ENCODE measurements at places on chromosomes 6 and 20. TPM values are rescaled to one million over a fixed set of nuclear protein-coding genes. Genes with fewer than 3 reads are reported as not detected.

The CSNK2A1 gene
- total RNA-seq, result 92.7 TPM

The THBD gene
- total RNA-seq, result 37.5 TPM

The LINC00237 gene
- total RNA-seq, result not detected

The HDGFL1 gene
- total RNA-seq, result not detected

The B4GALT5 gene
- total RNA-seq, result 25.4 TPM

The ASIP gene
- total RNA-seq, result not detected

The ADGRF1 gene
- total RNA-seq, result not detected

The CLPSL1 gene
- total RNA-seq, result not detected

DNA sequence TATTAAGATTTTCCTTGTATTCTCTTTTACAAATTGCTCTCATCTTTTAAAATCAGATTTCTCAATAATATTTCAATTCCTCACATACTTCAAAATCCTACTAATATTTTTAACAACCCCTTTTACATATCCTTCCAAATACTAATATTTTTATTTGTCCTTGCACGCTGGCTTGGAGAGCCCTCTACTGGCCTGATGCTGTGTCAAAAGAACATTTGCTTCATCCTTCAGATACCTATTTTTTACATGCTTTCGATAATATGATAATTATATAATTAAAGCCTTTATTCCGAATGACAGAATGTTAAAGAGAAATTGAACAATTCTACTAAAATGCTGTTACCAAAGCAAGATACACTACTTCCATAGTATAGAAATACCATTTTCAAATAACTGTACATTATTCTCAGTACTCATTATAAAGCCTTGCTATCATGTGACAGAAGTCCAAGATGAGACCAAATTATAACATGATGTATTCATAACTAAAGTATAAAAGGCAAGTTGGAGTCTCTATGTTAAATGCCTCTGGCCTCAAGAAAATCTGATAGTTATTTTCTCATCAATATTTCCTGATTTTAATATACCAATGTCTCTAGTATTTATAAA, 39.0 kb upstream of the PLN start:
- H3K4me3 ChIP-seq, result no peak overlapping the region
- no peak overlapping the region for H3K27ac ChIP-seq
- no peaks in the 10 kb centered on the region for H3K36me3 ChIP-seq
- H3K4me1 ChIP-seq, result no peaks in the 10 kb centered on the region
- DNase-seq, result peak; percentile 48

- no peak overlapping the region for H3K4me3 ChIP-seq
- H3K27me3 ChIP-seq, result peaks cover 2% of the 10 kb centered on the region
- H3K4me1 ChIP-seq, result no peaks in the 10 kb centered on the region
- DNase-seq, result peak; percentile 85
- H3K36me3 ChIP-seq, result no peaks in the 10 kb centered on the region
- H3K27ac ChIP-seq, result no peak overlapping the region
These were observed 16.5 kb downstream of the COL20A1 start for GRCh38 chr20:63309261-63310071.

- no peak overlapping the region for H3K27ac ChIP-seq
- H3K4me3 ChIP-seq, result no peak overlapping the region
- no peaks in the 10 kb centered on the region for H3K36me3 ChIP-seq
- H3K27me3 ChIP-seq, result no peaks in the 10 kb centered on the region
These were observed 58.0 kb downstream of the BACH2 start for GRCh38 chr6:90238496-90239266.

DNA sequence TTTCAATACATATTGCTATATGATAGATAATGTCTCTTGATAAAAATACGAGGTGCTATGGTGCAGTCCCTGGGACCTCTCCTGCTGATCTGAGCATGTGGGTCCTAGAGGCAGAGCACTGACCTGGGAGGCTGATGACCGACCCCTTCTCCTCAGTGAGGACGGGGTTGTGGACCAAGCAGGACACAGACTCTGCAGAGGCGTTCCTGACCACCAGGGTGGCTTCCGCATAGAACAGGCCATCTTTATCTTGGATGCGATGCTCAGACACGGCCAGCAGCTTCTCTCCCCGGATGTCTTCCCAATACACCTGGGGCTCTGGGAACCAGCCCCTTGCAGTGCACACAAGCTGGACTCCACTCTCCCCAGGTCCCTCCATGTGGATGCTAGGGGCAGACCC, 4.2 kb downstream of the BTNL2 start:
- no peak for DNase-seq
- H3K36me3 ChIP-seq, result no peaks in the 10 kb centered on the region
- H3K4me1 ChIP-seq, result no peaks in the 10 kb centered on the region

- H3K27ac ChIP-seq, result no peak overlapping the region
- no peak for DNase-seq
- H3K4me1 ChIP-seq, result no peaks in the 10 kb centered on the region
- no peaks in the 10 kb centered on the region for H3K36me3 ChIP-seq
- H3K4me3 ChIP-seq, result no peak overlapping the region
- no peaks in the 10 kb centered on the region for H3K27me3 ChIP-seq
These were observed 194.9 kb downstream of the PHACTR1 start for GRCh38 chr6:12911427-12911826.

DNA sequence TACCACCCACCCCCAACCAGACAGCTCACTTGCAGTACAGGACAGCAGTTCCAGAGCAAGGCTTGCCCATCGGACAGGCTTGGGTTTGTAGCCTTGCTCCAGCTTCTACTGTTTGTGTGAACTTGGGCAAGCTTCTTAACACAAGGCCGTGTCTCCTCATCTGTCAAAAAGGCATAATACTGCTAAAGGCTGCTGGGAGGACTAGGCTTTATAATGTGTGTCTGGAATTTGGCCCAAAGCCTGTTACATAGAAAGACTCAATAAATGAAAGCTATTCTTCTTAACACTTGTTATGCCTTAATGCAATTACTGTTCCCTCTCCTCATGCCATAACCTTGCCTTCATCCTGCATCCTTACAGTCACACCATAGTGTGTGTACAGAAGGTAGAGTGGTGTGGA, 43.4 kb downstream of the LYRM4 start:
- peaks cover 36% of the 10 kb centered on the region for H3K36me3 ChIP-seq
- H3K27ac ChIP-seq, result no peak overlapping the region
- no peak for DNase-seq
- H3K27me3 ChIP-seq, result no peaks in the 10 kb centered on the region

DNA sequence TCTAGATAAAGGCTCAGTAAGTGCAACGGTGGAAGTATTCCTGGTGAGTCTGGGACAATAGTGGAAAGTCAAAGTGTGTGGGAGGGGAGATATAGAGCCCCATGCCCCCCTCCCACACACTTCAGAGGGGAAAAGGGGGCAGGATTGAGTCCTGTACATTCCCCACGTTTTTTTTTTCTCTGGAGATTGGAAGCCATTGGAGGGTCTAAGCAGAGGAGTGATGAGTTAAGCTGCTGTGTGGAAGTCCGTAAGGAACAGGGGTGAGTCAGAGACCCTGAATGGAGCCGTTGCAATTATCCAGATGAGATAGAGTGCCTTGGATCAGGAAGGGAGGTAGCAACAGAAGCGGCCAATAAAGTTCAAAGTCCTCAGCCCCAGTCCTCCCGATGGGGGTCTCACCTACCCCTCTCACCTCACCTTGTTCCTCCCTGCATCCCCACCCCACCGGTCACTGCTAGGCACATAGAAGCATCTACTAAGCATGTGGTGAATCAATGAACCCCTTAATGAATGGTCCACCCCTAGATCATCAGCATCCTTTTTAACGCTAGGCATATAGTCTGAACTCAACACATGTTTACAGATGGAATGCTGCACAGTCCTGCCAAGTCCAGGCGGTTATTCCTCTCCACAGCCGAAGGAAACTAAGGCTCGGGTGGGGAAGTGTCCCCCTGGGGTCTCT, 662 bp upstream of the SLC9A8 start:
- DNase-seq, result no peak
- H3K4me3 ChIP-seq, result peak overlapping the region; percentile 74
- H3K36me3 ChIP-seq, result peaks cover 22% of the 10 kb centered on the region
- H3K27me3 ChIP-seq, result no peaks in the 10 kb centered on the region
- peaks cover 23% of the 10 kb centered on the region for H3K4me1 ChIP-seq
- H3K27ac ChIP-seq, result peak overlapping the region; percentile 90

- H3K36me3 ChIP-seq, result no peaks in the 10 kb centered on the region
- H3K4me3 ChIP-seq, result no peak overlapping the region
- H3K4me1 ChIP-seq, result no peaks in the 10 kb centered on the region
- no peaks in the 10 kb centered on the region for H3K27me3 ChIP-seq
These were observed 232.7 kb upstream of the SGK1 start for GRCh38 chr6:134550604-134551003.

DNA sequence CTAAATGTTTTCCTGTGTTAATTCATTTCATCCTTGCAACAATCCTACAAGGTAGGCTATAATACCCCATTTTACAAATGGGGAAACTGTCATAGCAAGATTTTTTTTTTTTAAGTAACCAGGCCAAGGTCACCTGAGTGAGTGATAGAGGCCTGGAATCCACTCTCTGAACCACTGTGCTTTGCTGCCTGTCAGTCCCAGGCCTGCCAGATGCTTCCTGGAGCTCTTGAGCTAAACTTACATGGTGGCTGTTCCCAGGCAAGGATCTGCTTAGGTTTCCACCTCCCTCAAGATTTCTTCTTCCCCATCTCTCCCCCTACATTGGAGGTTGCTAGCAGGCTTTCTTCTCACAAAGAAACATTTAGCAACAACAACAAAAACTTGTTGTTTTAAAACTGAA, 32.7 kb upstream of the RNF8 start:
- H3K36me3 ChIP-seq, result peaks cover 76% of the 10 kb centered on the region
- H3K27ac ChIP-seq, result no peak overlapping the region
- no peak overlapping the region for H3K4me3 ChIP-seq
- no peaks in the 10 kb centered on the region for H3K4me1 ChIP-seq

DNA sequence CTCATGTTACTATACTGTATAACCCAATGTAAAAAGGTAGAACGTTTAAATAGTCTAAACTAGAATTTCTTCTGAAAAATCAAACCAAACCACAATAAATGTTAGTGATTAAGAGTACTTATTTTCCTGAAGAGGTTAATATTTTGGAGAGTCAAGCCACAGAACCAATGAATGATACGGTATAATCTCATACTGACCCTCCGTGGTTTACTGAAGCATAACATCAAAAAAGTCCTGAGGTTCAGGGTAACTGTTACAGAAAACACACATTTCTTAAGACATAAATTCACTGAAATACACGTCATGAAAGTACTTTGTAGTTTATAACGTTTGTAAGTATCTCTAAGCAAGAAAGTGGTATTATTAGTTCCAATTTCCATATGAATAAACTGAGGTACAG, 28.9 kb downstream of the ESF1 start:
- H3K4me1 ChIP-seq, result no peaks in the 10 kb centered on the region
- no peaks in the 10 kb centered on the region for H3K27me3 ChIP-seq
- no peak for DNase-seq
- H3K4me3 ChIP-seq, result no peak overlapping the region
- H3K36me3 ChIP-seq, result peaks cover 68% of the 10 kb centered on the region

- no peak for DNase-seq
- no peaks in the 10 kb centered on the region for H3K27me3 ChIP-seq
- H3K36me3 ChIP-seq, result no peaks in the 10 kb centered on the region
- peaks cover 28% of the 10 kb centered on the region for H3K4me1 ChIP-seq
- no peak overlapping the region for H3K4me3 ChIP-seq
These were observed 513.5 kb upstream of the JARID2 start for GRCh38 chr6:14732226-14732843.

DNA sequence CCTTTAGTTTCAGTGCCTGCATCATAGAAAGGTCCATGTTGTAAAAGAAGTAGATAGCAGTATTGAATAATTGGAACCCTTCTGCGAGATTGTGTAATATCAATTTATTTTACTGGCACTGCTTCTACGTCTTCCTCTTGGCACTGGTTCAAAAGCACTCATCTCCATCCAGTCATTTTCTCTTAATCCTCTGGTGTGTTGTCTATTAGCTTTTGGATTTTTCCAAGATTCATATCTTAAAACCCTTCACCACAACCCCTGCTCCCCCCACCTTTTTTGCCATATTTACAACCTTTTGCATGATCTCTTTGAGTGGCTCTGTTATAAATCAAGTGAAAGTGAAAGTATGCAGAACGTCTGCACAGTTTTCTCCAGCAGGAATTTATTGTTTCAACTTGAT, 76.6 kb upstream of the HSF2 start:
- H3K27ac ChIP-seq, result no peak overlapping the region
- no peaks in the 10 kb centered on the region for H3K27me3 ChIP-seq
- no peaks in the 10 kb centered on the region for H3K36me3 ChIP-seq
- H3K4me1 ChIP-seq, result no peaks in the 10 kb centered on the region
- H3K4me3 ChIP-seq, result peak overlapping the region; percentile 35

- H3K36me3 ChIP-seq, result peaks cover 48% of the 10 kb centered on the region
- DNase-seq, result no peak
- H3K4me1 ChIP-seq, result peaks cover 68% of the 10 kb centered on the region
- peak overlapping the region; percentile 99 for H3K27ac ChIP-seq
These were observed 2.2 kb downstream of the SRSF3 start for GRCh38 chr6:36596356-36596755.

DNA sequence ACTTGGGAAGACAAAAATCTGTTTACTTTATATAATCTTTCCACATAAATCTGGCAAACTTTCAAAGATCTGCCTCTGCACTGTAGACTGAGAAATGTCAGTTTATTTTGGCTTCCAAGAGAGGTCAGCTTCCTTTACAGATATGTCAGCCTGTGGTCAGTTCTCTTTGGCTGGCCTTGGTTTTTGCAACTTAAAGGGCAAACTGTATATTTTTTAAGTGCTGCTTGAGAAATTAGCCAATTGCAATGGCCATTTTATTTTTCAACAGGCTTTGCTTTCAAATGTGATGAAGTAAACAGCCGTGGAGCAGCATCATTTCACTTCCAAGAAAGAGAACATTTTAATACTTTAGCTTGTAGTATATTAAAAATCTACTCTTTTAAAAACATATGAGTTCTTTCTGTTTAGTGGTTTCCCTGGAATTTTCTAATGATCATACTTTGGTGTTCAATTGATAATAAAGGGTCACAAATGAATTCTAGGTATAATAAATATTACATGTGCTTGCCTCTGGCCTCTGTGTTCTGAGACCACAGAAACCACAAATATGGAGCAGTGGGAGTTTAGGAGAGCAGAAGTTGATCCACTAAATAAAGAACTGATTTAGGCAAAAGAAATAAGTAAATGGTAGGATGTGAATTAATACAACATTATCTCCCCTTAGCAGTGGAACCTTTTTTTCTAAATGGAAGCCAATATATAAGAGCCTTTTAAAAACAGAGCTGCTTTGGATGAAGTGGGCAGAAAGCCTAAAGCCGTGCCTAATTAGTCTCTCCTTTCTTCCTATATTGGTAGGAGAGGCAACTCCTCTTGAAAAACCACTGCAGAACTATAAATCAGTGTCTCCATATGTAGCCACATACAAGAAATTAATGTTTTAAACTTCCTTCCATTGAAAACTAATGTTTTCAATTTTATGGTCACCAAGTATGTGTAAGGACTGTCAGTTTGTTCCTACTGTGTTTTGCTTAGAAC, 16.2 kb downstream of the ADGRB3 start:
- H3K4me1 ChIP-seq, result no peaks in the 10 kb centered on the region
- no peaks in the 10 kb centered on the region for H3K27me3 ChIP-seq
- DNase-seq, result no peak
- no peak overlapping the region for H3K4me3 ChIP-seq

GRCh38 chr6:31225735-31226134, 46.2 kb downstream of the HLA-C start:
- H3K4me1 ChIP-seq, result peaks cover 12% of the 10 kb centered on the region
- peak overlapping the region; percentile 39 for H3K27ac ChIP-seq

Data from stomach (tissue), 19 donors.